Bronchial smooth muscle cell (primary cell): ENCODE measurements at places on chromosomes 13 and 19. TPM values are rescaled to one million over a fixed set of nuclear protein-coding genes. Genes with fewer than 3 reads are reported as not detected.

Gene ENOX1
- 1.3 and 2.4 TPM in 2 replicates for total RNA-seq

Gene BEST2
- under 0.01 TPM in 2 replicates for total RNA-seq

Gene BRSK1
- 3.5 and 7.0 TPM in 2 replicates for total RNA-seq

Gene CGB8
- total RNA-seq = not detected in 2 replicates

Gene SIGLEC10
- total RNA-seq = not detected in 2 replicates

Gene PODNL1
- 1.0 and 1.3 TPM in 2 replicates for total RNA-seq

Gene ZNF587
- total RNA-seq = 14.5 and 15.0 TPM in 2 replicates

Gene LILRA5
- not detected in 2 replicates for total RNA-seq

Gene EXOC3L2
- 0.16 TPM in 1 of 2 replicates, not detected in the other for total RNA-seq

Gene ZNF264
- 17.3 and 35.2 TPM in 2 replicates for total RNA-seq

Gene PROSER3
- total RNA-seq = 2.9 and 3.2 TPM in 2 replicates

Gene CCDC159
- 8.5 and 9.7 TPM in 2 replicates for total RNA-seq

Gene CKM
- total RNA-seq = not detected in 2 replicates

Gene LAIR1
- total RNA-seq = not detected in 2 replicates

Gene PGLYRP1
- not detected in 2 replicates for total RNA-seq

Gene GNG7
- total RNA-seq = 0.17 and 0.47 TPM in 2 replicates
